Chondrocyte (in vitro differentiated cells): ENCODE measurements at places on chromosomes 1 and 21. TPM values are rescaled to one million over a fixed set of nuclear protein-coding genes. Genes with fewer than 3 reads are reported as not detected.

DNA sequence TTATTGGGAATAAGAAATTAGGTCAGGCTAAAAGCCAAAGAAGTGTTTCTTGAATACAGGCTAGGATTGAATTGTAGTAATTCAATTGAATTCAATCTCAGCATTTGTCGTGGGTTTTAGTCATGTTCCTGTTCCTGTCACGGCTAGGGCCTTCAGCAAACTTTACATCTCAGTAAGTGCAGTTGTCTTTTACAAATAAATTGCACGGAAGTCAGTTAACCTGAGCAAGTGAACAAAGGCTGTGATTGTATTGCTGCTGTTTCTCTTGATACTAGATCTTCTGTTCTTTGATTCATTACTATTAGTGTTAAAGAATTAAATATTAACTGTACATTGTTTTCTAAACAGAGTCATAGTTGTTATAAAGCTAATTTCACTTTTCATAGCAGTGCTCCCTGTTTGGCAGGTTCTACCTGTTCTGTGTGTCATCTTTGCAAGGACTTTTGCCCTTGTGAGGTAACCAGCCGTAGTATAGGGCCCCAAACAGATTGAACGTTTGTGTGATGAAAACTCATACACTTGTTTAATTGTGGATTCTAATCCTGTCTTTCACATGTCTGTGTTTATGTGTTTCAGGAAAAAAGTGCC lies 164.4 kb downstream of the EDEM3 start:
- no peak for DNase-seq

DNA sequence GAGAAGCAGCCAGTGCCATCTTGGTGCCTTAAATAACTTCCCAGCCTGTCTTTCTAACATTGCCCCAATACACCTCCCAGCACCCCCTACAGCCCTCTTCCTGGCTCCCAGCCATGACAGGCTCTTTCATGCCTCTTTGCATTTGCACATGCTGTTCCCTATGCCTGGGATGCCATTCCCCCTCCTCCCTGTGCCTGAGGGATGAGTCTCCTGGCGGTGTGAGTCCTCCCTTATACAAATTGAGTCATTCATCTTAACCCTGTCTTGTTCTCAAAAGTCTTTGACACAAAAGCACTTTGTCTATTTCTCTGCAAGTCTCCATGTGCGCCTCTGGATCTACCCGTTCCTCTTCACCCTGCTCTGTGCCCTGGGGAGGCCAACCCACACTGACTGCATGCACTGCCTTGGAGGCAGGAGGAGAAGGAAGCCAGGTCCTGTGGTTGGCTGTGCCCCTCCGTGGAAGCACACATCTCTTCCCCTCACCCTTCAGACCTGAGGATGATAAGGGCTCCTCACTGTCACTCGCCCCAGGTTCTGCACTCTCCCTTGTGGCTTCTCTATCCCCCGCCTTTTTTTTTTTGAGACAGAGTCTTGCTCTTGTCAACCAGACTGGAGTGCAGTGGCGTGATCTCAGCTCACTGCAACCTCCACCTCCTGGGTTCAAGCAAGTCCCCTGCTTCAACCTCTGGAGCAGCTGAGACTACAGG lies 25.1 kb downstream of the CDCP2 start:
- DNase-seq, result peak; percentile 50

DNA sequence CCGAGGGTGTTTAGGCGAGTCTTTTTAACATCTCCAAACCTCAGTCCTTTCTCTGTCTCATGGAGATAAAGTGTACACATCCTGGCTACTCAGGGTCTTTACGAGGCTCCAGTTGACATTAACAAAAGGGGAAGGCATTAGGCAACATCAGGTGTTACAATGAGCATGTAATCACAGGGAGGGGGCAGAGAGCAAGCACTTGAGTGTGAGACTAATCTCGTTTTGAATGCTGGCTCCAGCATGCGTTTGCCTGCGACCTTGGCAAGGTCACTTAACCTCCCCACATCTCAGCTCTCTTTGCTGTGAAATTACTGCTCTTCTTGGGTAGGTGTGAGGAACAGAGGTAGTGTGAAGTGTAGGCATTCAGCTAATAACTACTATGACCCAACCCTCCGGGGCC lies 3.1 kb downstream of the TNNT2 start:
- no peak for DNase-seq

- DNase-seq, result peak; percentile 29
Observed at GRCh38 chr1:54803761-54804470, 2.8 kb upstream of the TTC22 start.

The AGTRAP gene
- 19.8 to 25.5 TPM (median 23.8 TPM) in 3 replicates for total RNA-seq

GRCh38 chr1:115677565-115677964 lies 35.8 kb downstream of the VANGL1 start:
- no peak for DNase-seq

- DNase-seq, result no peak
Observed at GRCh38 chr1:232822530-232822929, 17.3 kb downstream of the MAP10 start.

The NTNG1 gene
- total RNA-seq, result not detected in 3 replicates

DNA sequence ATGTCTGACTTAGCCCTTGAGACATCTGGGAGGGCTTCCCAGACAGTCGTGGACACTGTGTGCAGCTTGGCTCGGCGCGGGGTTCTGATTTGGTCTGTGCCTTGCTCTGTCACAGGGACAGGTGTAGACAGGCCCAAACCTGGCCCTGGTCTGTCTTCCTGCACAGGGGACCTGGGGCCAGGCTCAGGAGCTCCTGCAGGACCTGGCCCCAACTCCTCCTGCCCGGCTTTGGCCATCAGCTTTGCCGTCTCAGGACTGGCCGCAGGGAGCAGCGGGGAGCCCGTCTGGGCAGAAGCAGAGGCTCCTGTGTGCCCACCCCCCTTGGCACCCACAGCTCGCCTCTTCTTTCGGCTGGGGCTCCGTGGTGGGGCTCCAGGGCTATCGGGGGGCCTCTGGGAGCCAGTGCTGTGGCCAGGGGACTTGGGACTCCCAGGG lies 1.7 kb downstream of the PERM1 start:
- DNase-seq, result no peak

GRCh38 chr1:161730050-161730564 lies 8.8 kb downstream of the FCRLB start:
- no peak for DNase-seq

The CYP4Z1 gene
- not detected in 3 replicates for total RNA-seq

GRCh38 chr1:10701145-10701544 lies 95.3 kb downstream of the CASZ1 start:
- DNase-seq, result no peak

- no peak for DNase-seq
Observed at GRCh38 chr1:194194724-194195123, 1008.3 kb upstream of the B3GALT2 start.

The LIN28A gene
- total RNA-seq, result not detected in 3 replicates

- peak; percentile 64 for DNase-seq
Observed at GRCh38 chr21:33857846-33858666, 57.5 kb downstream of the ATP5PO start.

The LCE1E gene
- total RNA-seq, result not detected in 3 replicates

DNA sequence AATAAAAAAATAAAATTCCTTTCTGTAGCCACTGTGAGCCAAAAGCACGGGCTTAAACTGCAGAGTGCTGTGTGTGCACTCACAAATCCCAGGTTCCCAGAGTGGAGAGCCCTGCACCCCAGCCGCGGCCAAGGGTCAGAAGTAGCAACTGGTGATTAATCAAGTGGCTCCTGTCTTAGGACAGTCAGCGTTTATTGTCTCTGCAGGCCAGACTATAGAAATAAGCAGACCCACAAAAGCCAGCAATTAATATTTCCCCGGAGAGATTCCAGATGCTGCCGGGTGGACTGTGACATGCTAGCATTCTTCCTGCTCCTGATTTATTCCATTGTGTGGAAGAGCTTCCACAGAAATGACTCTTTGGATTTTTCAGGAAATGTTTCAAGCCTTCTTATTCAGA lies 412.2 kb downstream of the KIF26B start:
- DNase-seq, result no peak

- DNase-seq, result no peak
Observed at GRCh38 chr1:221809091-221810029, 67.5 kb upstream of the DUSP10 start.

GRCh38 chr1:235881930-235882700 lies 15.4 kb upstream of the LYST start:
- no peak for DNase-seq

The TBX19 gene
- total RNA-seq, result 1.8 to 2.7 TPM (median 2.1 TPM) in 3 replicates

- DNase-seq, result no peak
Observed at GRCh38 chr1:240947438-240948224, 335.7 kb upstream of the GREM2 start.

- DNase-seq, result no peak
Observed at GRCh38 chr1:50352428-50352827, 70.8 kb downstream of the DMRTA2 start.

The CLK2 gene
- total RNA-seq, result 36.7 to 50.2 TPM (median 37.0 TPM) in 3 replicates

GRCh38 chr1:71509051-71509595 lies 428.3 kb upstream of the ZRANB2 start:
- DNase-seq, result no peak

The EGLN1 gene
- 25.7 to 36.6 TPM (median 35.3 TPM) in 3 replicates for total RNA-seq

DNA sequence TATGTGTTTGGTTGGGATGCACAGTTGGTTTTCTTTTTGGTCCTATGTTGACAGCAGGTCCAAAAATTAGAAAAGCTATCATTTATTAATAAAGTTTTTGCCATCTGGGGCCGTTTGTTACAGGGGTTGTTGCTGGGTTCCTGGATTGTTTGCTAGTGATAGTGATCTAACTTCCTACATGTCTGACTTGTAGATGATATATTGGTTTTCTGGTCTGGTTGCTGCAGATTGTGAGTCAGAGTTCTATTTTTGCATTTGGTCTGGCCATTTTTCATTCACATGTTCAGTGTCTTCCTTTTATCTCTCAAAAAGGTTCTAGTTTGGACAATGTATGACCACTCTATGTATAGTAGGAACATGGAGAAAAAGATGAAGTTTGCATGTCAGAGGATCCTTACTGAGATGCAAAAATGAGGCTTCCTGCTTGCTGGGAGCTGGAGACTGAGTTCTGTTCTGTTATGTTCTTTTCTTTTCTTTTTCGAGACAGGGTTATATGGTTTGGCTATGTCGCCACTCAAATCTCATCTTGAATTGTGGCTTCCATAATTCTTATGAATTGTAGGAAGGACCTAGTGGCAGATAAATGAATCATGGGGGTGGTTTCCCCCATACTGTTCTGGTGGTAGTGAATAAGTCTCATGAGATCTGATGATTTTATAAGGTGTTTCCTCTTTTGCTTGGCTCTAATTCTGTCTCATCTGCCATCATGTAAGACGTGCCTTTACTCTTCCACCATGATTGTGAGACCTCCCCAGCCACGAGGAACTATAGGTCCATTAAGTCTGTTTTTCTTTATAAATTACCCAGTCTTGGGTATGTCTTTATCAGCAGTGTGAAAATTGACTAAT lies 4.2 kb upstream of the NVL start:
- no peak for DNase-seq

The MAP10 gene
- total RNA-seq, result 0.46 to 1.0 TPM (median 0.60 TPM) in 3 replicates

- no peak for DNase-seq
Observed at GRCh38 chr1:20367116-20367585, 76.5 kb downstream of the VWA5B1 start.

- no peak for DNase-seq
Observed at GRCh38 chr1:112337028-112337531, 58.9 kb upstream of the CTTNBP2NL start.

DNA sequence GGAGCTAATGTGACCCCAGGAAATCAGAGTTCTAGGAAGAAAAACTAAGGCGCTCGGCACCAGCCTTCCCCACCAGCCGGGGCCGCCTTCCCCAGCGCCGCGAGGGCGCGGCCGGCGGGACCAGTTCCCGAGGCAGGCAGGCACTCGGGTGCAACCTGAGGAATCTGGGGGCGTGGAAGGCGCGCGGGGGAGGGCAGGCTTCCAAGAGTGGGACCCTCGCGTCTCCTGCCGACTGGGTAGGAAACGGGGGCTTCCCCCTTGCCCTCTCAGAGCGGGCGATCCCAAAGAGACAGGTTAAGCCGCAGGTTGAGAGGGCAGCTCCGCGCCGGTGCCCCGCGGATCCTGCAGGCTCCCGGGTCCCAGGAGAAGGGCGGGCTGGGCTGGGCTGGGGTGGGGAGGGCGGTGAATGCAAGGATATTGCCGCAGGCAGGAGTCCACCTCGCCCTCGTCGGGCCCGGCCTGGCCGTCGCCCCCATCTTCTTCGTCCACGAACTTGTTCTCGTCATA lies 431 bp downstream of the ARPC5 start:
- DNase-seq, result no peak

GRCh38 chr1:233946724-233947123 lies 42.2 kb downstream of the SLC35F3 start:
- no peak for DNase-seq

- DNase-seq, result no peak
Observed at GRCh38 chr21:23949493-23949892, 1657.8 kb downstream of the MRPL39 start.

DNA sequence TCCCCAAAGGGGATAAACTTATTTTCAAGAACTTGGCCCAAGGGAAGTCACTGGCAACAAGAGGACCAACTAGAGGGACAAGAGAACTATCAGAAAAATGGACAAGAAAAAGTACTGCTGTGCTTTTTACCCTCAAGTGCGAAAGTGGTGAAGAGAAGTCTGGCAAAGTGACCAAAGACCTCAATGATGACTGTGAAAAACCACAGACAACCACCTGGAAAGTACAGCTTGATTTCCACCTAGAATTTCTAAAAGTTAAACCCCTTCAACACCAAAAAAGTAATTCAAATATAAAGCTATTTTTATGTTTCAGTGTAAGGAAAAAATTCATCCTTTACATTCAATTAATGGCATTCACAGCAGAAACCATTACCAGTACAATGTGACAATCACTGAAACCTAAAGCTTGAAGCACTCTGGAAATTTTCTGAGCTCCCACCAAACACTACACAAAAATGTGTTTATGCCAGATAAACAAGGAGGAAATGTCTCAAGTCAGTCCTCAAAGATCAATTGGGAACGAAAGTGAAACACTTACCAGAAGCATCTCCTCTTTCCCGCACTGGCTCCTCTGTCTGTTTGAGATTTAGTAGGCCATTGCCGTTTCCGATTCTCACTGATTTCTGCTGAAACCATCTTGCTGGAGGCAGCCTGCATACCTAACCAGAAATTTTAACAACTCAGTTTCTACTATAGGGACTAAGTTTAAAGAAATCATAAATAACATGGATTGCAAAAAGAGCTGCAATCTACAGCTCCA lies 8.3 kb downstream of the SDE2 start:
- no peak for DNase-seq

DNA sequence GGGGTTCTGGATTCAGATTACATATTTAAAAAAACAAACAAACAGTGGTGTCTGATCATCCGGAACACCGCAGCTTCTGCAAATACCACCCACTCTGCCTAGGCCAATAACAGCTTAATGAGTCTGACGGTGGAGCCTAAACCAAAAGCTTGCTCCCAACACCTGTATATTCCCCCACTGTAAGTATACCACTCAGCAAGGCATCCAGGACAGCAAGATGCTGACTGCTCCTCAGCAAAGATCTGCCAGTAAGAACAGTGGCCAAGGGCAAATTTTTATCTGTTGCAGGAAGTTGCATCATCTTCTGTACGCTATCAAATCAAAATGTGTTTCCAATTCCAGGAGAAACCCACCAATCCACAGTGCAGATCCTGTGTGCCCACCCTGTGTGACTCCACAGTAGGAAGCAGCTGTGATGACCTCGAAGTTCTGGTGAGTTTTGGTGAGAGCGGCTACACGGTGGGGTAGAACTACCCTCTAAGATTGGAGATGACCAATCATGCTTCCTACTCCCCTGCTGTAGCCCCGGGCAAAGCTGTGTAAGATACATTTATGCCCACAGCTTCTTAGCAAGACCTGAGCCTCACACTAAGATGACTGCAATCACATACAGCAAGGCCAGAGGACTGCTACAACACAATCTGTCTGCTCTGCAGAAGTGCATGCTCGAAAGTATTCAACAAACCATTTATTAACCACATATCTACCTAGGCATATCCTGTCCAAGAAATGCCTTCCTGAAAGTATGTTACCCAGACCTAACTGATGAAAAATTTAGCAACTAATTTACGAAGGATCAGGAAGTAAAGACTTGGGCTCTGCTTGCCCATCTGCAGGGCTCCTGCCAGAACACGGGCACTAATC lies 30.5 kb downstream of the SIPA1L2 start:
- no peak for DNase-seq
